C1 segment of cervical spinal cord (tissue), 14 donors: ENCODE measurements at places on chromosomes 4 and X.

- no peak for DNase-seq
These were observed 11.7 kb upstream of the CLNK start for GRCh38 chr4:10696253-10696652.

- no peak for DNase-seq
These were observed 45.6 kb downstream of the MAOB start for GRCh38 chrX:43836435-43837184.

DNA sequence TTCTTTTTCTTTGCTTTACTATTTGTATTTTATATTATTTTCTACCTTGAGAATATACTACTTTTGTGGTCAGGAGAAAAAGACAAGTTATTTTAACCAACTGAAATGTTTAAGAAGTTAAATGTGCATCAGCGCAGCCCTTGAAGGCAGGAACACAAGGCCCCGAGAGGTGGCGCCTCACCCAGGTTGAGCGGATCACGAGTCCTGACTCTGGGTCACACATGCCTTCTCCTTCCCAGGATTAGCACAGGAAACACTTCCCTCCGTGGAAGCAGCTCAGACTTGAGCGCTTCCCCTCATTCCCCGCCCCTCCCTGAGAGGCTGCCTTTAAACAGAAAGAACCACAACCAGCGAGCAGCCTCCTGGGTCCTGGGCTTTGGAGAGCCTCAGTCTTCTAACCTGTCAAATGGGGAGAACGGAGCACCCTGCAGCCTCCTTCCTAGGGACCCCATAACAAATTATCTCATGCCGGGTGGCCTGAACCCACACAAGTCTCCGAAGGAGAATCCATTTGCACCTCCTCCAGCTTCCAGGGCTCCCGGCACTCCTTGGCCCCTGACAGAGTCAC lies 217.6 kb downstream of the AFAP1 start:
- DNase-seq: no peak

- no peak for DNase-seq
These were observed 50.8 kb upstream of the SETD7 start for GRCh38 chr4:139606579-139607501.

DNA sequence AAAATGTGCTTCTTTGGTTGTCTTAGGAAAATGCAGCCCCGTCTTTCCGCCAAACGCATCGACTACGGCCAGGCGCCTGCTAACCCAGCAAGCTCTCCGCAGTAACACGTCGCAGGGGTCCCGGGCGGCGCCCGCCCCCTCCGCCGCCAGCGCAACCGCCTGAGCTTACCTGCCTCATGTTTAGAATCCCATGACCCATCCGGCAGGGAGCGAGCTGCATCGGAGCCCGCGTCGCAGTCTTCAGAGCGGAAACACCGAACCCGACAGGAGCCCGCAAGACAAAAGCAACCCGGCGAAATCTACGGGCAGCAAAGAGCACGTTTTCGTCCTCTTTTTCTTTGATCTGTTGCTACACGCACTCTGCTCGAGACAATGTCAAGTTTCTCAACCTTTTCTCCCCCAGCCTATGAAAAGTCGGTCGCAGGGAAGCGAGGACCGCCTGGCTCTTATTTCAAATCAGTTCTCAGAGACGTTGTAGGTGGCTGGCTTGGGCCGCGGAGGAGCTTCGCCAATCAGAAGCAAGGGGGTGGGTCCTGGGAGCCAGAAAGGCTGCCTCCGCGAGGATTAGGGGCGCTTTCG lies at the start of gene MID1:
Gene MID1 (minus strand): TSS at position 465 of the 579 bp plus-strand sequence. CDS start 53,038 bp downstream, outside the sequence.
- no peak for DNase-seq

DNA sequence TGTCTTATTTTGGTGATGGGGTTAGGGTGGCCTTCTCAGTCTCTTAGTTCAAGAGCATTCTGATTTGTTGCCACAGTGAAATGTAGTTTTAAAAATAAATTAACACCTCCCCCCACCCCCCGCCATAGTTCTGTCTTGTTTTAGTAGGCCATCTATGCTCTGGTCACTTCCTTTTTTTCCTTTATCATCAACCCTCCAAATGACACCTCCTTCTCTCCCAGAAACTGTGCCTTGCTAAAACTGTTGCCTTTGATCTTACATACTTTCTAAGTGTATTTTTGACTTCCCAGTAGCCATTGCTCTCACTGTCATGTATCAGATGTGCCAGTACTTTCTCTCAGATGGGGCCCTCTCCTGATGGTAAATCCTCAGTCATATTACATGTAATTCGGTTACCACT lies 14.5 kb upstream of the NDUFC1 start:
- no peak for DNase-seq

GRCh38 chr4:35966566-35966965 lies 277.7 kb downstream of the ARAP2 start:
- no peak for DNase-seq

- DNase-seq: no peak
These were observed 95.9 kb downstream of the RASL11B start for GRCh38 chr4:52957835-52958631.

DNA sequence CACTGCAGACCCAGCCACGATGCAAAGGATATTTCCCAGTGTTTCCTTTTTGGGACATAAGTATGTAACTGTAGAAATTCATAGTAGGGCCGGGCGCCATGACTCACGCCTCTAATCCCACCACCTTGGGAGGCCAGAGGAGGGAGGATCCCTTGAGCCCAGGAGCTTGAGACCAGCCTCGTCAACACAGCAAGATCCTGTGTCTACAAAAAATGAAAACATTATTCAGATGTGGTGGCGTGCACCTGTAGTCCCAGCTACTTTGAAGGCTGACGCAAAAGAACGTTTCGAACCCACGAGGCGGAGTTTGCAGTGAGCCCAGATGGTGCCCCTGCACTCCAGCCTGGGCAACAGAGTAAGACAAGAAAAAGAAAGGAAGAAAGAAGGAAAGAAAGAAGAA lies 49.2 kb downstream of the CRLF2 start:
- no peak for DNase-seq

DNA sequence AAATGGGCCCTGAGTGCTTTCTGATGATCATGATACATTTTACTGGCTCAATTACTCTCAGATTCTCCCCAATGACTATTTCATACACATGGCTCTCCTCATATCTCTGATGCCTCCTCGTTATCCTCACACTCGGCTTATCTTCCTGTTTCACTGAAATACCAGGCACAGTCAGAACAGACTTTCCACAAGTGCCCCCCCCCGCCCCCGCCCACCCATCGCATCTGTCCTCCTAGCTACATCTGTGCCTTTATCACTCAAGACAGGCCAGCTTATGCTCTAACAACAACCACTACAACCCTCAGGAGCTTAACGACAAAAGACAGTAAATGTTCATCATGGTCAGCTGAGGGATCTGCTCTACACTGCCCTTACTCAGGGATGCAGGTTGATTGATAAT lies 610.6 kb upstream of the DIPK2B start:
- no peak for DNase-seq

DNA sequence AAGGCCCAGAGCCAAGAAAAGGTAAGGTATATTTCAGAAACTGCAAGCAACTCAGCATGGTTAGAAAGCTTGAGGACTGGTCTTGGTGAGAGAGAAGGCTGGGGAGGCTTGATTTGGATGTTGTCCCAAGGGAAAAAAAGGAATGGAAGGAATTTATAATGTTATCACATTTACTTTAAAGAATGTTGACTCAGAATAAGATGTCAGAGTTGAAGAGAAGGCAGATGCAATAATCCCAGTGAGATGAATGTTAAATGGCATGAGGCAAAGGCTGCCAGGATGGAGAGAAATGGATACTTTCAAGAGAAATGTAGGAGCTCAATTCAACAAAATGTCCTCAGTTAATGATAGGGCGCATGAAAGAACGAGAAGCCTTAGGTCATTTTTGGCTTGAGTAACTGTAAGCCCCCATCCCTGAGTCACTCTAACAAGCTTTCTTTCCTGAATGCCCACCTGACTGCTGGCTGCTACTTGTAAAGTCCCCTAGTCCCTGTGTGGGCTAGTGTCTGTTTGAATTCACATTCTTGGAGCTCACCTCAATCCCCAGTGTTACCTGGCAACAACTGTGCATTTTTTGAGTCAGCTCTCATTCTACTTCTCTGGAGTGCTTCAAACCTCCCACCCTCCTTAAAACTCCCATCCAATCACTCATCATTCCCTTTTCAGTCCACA lies 103.0 kb upstream of the TAPT1 start:
- no peak for DNase-seq

DNA sequence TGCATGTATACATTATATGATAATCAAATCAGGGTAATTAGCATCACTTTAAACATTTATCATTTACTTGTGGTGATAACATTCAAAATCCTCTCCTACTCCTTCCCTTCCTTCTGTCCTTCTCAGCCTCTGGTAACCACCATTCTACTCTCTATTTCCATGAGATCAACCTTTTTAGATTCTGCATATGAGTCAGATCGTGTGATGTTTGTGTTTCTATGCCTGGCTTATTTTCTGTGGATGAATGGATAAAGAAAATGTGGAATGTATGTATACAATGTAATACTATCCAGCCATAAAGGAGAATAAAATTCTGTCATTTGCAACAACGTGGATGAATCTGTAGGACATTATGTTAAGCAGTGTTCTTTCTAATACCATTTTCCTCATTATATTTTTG lies 123.9 kb downstream of the NAA11 start:
- DNase-seq: no peak

GRCh38 chr4:168835880-168836454 lies 174.1 kb downstream of the CBR4 start:
- no peak for DNase-seq

GRCh38 chr4:62917649-62918048 lies 1491.6 kb downstream of the TECRL start:
- DNase-seq: no peak

GRCh38 chrX:13340182-13340791 lies 20.4 kb upstream of the ATXN3L start:
- DNase-seq: no peak

DNA sequence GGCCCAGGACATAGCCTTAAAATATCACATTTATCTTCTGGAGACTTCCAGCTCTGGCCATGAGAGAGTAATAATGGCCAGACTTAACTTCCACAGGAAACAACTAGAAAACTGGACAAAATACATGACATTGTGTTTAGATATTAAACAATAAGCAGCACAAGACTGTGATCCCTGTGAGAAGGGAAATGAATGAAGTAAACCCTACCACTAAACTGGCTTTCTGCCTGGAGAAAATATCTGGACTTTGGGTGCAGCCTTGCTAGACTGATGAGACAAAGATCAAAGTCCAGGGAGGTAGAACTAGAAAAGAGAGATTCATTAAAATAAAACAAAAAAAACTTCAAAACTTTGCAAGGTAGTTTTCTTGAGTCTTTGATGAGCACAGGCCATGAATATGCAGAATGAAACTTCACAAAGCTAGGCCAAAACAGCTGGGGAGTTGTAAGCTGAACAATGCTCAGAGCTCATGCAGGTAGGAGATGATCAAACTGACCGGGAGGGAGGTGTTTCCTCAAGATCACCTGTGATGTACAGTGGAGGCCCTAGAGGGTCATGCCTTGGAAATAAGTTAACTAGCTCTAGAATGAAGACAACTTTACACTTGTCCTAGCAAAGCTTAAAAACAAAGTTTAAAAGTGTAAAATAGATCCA lies 147.0 kb upstream of the SH3RF1 start:
- DNase-seq: no peak

DNA sequence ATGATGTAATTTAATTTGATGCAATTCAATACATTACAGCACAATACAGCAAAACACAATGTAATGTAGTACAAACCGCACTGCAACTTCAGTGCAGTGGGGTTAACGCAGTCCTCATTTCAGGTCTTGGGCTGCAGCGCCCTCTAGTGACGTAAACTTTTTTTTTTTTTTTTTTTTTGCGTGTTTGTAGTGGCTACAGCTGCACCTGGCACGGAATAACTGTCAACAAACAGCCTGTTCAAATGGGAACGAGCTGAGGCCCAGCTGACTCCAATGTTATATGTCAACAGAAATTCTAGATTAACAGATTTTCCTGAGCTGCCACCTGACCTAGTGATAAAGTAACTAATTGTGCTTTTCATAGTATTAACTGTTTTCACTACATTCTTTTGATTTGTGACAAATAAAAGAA lies 33.5 kb upstream of the RASSF6 start:
- DNase-seq: no peak

GRCh38 chr4:155593793-155594192 lies 72.9 kb upstream of the GUCY1A1 start:
- DNase-seq: no peak

GRCh38 chrX:28303486-28303885 lies 283.8 kb upstream of the IL1RAPL1 start:
- DNase-seq: no peak

GRCh38 chrX:66914080-66914479 lies 275.2 kb upstream of the EDA2R start:
- no peak for DNase-seq

- DNase-seq: peak; percentile 10
These were observed 10.2 kb downstream of the HNRNPH2 start for GRCh38 chrX:101417981-101418841.

- DNase-seq: no peak
These were observed 65.7 kb downstream of the MXRA5 start for GRCh38 chrX:3280706-3281105.

DNA sequence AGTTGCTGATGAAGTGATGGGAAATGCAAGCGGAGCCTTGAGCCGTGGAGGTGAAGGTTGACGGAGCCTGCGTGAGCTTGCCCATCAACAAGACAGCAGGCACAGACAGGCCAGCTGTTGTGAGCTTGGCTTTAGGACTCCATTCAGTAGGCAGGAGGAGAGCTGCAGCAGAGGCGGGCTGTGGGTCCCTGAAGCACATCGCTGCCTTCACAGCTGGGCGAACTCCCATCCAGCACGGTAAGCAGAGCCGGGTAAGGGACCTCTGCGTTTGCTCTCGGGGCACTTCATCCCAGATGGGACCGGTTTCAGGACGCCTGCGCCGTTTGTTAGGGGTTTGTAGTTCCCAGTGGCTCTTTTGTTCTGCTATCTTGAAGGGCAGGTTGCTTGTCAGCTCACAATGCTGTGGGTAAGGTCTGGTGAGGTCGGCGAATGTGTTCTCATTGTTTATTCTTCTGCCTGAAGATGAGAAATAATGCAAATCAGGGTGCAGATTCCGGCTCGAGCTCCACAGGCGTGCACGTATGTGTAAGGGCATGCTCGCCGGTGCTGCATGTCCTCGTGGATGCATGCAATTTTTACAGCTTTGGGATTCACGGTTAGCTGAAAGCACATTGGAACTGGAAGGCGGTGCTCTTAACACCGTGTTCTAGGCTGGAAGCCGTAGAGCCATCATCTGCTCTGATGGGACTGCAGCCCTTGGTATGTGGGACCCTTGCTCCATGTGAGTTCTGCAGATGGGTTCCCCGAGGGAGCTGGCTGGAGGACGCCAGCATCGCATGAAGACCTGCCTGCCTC lies 54.6 kb upstream of the CLDN34 start:
- DNase-seq: peak; percentile 36

- DNase-seq: no peak
These were observed 83.1 kb downstream of the CPXCR1 start for GRCh38 chrX:88830111-88830510.

DNA sequence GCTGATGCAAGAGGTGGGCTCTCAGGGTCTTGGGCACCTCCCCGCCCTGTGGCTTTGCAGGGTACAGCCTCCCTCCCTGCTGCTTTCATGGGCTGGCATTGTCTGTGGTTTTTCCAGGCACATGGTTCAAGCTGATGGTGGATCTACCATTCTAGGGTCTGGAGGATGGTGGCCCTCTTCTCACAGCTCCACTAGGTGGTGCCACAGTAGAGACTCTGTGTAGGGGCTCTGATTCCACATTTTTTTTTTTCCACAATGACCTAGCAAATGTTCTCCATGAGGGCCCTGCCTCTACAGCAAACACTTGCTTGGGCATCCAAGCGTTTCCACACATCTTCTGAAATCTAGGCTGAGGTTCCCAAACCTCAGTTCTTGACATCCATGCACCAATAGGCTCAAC lies 657.9 kb upstream of the CT83 start:
- DNase-seq: no peak
